Brain microvascular endothelial cell (primary cell): ENCODE measurements at places on chromosomes 1 and 21.
A peak's percentile ranks its signal among the peaks of the same experiment; 100 is the strongest.

- peak; percentile 78 for DNase-seq
Observed at GRCh38 chr1:39268112-39268581, 63.7 kb downstream of the MACF1 start.

DNA sequence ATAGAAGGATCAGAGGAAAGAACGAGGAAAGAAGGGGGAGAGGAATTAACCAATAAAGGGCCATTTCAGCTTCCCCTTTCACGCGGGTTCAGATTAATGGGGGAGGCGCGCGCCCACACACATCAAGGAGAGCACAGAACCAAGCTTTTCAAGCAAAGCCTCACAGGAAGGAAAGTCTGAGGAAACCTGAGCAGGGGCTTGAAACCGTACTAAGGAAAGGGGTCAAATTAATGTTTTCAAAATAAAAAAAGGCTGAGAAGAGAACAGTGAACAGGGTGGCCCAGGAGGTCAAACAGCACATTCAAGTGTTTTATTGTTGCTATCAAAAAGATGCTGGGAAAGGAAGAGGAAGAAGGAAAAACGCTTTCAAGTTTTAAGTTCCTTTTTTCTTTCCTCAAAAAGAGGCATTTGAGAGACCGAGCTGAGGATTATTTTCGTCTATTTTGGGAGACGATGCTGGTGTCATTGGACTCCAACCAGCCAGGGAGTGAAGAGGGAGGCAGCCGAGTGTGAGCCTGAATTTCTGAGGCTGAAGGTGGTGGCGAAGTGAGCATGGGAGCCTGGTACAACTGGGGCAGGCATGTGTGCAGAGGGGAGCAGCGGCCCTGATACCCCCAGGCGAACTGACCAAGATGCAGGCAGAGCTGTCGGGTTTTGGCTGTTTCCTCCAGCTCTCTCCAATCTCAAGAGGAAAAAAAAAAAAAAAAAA lies 88.4 kb downstream of the PROX1 start:
- DNase-seq, result no peak

GRCh38 chr1:27789540-27790041 lies 16.6 kb downstream of the STX12 start:
- peak; percentile 52 for DNase-seq

DNA sequence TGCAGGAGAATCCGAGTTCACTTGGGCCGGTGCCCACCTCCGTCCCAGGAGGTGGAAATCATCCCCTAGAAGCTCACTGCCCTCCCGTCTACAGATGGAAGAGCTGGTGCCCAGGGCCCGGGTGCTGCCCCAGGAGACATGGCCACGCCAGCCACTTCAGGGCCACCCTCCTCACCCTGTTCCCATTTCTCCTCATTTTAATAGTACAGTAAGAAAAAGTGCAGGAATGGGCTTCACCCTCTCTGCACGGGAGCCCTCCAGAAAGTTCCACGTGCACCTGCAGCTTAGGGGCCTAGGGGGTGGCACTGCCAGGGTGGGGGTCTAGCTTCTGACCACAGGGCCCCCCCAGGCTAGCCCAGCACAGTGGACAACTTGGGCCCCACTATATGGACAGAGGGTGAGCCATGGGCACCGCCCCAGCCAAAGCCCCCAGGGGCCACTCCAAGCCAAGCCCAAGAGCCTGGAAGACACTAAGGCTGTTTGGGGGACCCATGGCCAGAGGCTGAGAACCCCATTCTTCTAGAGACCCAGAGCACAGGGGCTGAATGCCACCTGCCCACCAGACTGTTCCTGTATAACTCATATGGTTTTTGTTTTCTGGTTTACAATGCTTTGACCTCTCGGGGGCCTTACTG lies 3.4 kb upstream of the FTCD start:
- DNase-seq, result no peak

- DNase-seq, result no peak
Observed at GRCh38 chr21:41778930-41779600, 12.2 kb upstream of the RIPK4 start.

DNA sequence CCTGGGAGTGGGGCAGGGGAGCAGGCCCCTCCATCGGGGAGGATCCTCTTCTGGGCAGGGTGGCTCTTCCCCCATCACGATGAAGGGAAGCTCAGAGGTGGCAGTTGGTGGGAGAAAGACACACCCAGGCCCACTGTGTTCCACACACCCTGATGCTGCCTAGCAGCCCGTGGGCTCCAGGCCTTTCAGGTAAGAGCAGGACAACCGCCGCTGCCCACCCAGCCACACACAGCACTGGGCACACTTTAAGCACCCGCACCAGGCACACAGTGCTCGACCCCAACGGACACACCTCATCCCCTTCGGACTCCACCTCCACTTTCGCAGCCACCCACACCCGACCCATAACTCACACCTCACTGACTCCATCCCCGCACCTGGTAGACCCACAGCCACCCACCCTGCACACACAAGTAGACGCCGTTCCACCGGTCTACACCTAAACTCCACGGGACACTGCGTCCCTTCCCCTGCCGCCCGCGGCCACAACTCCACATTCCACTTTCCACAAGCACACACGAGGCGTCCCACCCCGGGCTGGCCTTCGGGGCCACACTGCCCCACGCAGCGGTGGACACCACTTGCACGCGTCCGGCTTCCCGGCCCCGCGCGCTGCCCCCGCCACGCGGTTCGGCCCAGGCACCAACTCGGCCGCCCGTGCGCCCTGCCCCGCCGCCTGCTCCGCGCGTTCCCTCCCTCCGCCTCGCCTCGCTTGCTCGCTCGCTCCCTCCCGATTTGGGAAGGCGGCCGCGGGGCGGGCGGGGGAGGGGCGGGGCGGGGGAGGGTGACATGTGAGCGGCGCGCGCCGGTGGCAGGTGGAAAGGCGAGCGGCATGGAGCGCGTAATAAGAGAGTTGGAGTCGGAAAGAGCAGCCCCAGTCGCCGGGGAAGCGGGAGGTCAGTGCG lies at the start of gene KCNQ4:
TSS of gene KCNQ4 (plus strand) at position 787 of the 905 bp plus-strand sequence. CDS start 307 bp downstream, outside the sequence.
- no peak for DNase-seq

GRCh38 chr1:89762386-89762778 lies 58.5 kb upstream of the LRRC8D start:
- DNase-seq, result no peak

DNA sequence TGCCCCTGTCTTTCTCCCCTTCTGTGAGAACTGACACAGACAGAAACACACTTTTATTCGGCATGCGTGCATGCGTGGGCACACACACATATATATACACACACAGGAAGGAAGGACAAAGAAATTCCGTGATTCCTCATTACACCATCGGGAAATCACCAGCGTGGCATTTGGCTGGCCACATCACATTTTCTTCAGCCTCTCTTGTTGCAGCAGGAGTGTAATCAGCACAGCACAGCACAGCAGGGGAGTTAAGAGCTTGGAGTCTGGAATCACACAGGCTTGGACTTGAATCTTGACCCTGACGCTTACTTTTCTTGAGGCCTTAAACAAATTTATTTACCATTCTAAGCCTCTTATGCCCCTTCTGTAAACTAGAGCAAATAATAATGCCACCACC lies 45.3 kb upstream of the EPHA8 start:
- DNase-seq, result no peak

DNA sequence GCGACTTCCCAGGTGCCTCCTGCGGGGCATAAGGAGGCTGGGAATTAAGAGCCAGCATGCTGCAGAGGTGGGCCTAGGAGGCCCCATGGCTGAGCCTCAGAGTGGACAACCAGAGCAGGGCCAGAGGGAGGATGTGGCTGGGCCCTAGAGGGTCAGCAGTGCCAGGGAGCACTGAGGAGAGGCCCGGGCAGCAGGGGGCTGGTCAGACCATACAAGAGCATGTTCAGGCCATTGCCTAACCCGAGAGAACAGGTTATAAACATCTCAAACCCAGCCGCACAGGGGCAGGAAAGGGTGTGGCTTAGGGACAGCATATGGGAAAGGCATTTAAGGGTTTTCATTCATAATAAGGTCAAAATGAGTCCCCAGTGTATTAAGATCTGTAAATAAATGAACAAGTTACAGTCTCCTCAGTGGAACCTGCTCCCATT lies 51.1 kb downstream of the IER5 start:
- peak; percentile 28 for DNase-seq

DNA sequence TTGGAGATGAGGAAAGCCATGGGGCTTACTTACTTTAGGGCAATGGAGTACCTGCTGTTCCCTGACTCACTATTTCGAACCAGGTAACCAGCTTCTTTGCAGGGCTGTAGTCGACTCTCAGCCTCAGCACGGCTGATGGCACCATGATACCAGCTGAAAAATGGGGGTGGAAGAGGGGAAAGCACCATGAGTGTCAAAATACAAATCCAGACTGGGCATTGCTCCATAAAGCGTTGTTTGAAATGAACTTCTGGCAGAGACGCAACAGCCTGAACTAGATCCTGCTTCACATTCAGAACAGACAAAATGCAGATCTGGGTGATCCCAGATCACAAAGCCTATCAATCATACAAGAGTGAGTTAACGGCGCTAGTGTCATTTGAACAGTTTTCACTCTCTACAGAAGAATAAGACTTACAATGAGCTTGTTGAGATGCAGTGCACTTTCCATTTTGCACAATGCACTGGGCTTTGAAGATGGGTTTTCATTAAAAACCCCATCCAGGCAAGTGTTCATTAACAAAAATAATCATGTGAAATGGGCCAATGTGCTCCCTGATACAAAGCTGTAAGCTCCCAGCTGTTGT lies 16.0 kb upstream of the TDRD10 start:
- no peak for DNase-seq

- DNase-seq, result no peak
Observed at GRCh38 chr1:21492356-21492625, 16.9 kb upstream of the ALPL start.

DNA sequence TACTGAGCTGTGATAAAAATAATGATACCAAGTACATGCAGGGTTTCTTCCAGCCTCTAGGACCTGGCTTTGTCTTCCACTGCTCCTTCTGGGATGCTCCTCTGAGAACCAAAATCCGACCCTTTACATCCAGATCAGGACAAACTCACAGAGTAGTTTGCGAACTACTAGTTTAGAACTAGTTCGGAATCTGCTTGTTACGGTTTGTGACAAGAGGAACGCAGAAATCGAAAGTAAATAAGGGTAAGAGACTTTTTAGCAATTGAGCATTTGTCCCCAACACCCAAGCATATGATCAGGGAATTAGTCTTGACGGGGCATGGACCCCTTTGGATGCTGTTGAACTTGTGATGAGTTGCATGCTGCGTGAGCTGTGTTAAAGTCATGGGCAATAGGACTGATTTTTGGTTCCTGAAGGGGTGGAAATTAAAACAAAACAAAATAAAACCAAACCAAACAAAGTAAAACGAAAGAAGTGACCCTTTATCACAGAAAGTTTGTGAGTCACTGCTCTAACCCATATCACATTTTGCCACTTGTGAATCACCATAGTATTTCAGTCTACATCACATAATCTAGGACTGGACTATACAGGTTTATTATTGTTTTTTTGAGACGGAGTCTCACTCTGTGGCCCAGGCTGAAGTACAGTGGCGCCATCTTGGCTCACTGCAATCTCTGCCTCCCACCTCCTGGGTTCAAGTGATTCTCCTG lies 35.7 kb upstream of the ERRFI1 start:
- DNase-seq, result peak; percentile 67

DNA sequence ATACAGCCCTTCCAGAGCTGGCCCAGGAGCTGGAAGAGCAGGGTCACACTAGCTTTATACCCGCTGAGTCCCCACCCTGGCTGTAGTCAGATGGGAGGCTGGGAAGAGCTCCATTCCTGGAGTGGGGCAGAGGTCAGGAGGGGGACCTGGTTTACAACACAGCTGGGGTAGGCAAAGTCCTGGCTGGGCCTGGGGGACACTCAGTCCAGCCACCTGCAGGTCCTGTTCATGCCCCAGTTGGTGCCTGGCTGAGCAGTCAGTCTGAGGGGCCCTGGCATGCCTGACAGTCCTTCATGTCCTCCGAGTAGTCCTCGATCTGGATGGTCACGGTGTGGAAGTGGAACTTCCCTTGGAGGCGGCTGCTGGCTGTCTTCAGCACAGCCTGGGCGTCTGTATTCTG lies 7.0 kb downstream of the SLC30A2 start:
- no peak for DNase-seq

- DNase-seq, result no peak
Observed at GRCh38 chr1:21263653-21264225, 26.5 kb downstream of the ECE1 start.

GRCh38 chr1:221940631-221941030 lies 198.7 kb upstream of the DUSP10 start:
- DNase-seq, result no peak

- peak; percentile 74 for DNase-seq
Observed at GRCh38 chr21:18545908-18546307, 142.3 kb upstream of the TMPRSS15 start.

- no peak for DNase-seq
Observed at GRCh38 chr1:212737559-212737958, 37.9 kb upstream of the BATF3 start.

DNA sequence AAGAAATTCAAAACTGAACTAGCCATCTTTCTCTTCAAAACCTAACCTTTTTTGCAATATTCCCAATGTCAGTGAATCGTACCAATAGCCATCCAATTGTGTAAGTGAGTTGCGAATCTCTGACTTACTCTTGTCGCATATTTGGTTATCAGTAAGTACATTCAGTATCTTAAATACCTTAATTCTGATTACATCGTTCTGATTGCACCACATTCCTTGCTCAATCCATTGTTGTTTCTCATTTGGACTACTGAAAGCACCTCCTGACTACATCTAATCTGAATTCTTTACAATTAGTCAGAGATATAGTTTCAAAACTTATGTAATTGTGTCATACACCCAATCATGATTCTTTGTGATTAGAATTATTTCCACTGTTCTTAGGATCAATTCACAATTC lies 16.8 kb upstream of the BRINP3 start:
- DNase-seq, result no peak

DNA sequence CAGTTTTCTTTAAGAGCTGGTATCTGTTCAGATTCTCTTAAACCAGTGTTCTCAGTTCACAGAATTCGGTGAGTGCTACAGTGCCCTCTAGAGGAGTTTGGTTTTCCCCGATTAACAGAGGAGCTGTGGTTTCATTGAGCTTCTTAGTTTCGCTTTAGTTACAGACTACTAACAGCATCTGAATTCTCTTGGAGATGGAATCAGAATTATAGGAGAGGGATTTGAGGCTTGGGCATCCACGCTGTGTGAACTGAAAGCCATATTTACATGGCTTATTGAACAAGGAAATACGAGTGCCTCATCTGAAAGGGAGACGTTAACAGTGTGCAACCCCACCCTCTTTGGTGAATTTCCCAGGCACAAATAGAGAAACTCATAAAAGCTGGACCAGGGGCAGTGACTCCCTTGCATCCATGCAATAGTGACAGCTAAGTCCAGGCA lies 202.0 kb downstream of the USH2A start:
- peak; percentile 70 for DNase-seq

GRCh38 chr1:26070296-26070962 lies 3.0 kb upstream of the TRIM63 start:
- no peak for DNase-seq

DNA sequence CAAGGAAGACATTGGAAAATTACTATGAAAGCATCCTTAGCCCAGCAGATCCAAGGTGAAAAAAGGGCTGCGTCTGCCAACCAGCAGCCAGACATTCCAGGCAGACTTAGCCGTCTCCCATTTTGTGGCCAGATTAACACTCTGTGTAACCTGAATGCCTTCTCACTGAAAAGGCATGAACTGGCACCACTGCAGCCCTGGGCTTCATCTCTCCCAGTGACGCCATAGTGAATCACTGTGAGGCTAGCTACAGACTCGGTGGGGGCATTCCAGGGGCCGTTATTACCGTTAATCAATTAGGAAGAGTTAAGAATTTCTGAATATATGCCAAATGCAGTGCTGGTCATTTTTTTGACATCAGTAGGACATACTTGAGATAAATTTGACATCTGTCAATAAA lies 627.4 kb downstream of the LMO4 start:
- DNase-seq, result peak; percentile 93
